ENCODE measurements at places on chromosomes 4 and X.

GRCh38 chr4:181823645-181824044 lies 419.6 kb upstream of the TENM3 start:
- DNase-seq = no peak

DNA sequence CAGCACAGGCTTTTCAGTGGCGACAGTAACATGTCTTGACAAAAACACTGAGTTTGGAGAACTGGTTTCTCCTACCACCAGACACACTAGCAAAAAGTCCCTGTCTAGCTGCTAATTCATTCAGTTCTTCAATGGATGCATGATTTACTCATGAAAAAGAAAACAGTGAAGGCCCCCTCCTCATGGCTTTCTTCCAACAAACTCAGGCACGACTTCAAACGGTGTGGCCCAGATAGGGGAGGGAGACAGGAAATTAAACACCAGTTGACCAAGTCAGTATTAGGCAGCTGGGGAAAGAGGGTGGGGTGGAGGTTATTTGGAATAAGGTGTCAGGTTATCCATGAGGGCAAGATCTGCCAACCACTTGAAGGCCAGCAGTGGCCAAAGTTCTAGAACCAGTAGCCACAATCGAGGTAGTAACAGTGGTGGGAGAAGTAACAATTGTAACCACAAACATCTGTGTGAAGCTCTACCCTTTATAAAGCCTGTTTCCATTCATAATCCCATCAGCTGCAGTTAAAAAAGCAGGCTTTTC lies 60.2 kb downstream of the SEPSECS start:
- DNase-seq = no peak

DNA sequence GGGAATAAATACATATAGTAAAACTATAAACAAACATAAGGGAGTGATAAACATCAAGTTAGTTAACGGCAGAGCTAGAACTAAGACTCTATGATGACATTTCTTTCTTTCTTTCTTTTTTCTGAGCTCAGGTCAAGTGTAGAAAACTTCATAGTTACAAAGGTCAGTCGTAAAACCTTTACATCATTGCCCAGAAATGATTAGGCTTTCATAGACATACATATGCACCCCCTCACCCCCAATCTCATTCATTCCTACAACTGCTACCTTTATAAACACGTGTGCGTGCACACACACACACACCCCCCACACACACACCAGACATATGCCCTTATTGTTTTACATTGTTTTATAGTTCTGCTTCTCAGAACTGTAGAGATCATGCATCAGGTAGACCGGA lies 5.7 kb downstream of the EIF1AX start:
- DNase-seq = no peak

DNA sequence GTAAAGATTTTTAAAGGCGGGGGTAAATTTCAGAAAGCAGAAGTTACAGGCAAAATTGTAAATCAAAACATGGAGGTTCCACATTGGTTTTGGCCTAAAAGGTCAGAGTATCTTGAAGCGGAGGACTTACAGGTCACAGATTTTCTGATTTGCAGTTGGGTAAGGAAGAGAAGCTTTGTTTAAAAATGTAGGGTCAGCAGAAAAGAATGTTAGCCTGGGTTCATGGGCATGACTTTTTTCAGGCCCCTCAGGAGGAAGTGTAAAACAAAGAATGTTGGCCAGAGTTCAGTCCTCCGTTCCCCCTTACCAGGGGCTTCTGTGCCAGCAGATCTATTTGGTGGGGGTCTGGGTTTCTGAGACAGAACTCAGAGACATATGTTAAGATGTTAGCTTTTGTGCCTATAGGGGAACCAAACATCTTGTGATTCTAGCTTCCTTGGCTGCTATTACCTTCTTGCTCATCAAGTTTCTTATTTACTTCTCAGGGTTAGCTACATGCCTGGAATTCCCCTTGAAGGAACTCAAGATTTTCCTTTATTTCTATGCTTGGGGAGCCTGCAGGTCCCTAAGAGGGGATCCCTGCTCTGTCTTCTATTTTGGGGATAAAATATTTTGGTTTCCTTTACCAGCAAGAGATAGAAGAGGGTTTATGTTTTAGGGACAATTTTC lies 160.3 kb downstream of the ANK2 start:
- DNase-seq = no peak

- no peak for DNase-seq
These were observed 6.6 kb downstream of the OCIAD2 start for GRCh38 chr4:48899950-48900349.

GRCh38 chrX:12789976-12790375 lies 1.2 kb upstream of the PRPS2 start:
- no peak for DNase-seq

GRCh38 chr4:7635445-7636239 lies 200.9 kb upstream of the PSAPL1 start:
- DNase-seq = no peak

DNA sequence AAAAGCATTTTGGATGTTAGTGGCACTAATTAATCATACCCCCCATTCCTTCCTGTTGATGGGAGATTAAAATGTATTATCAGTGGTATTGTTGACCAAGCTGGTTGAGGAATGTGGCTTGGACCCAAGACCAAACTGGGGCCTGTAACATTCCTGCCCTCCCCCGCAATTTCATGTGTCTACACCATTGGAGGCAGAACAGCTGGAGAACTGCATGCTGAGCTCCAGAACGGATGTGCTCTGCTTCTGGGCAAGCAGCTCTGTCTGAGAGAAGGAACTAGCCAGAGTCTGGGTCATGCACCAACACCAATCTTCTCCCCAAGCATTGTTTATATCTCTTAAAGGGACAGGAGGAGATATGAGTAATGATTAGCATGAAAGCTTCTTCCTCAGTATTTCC lies 185.5 kb downstream of the CEP135 start:
- DNase-seq = no peak

DNA sequence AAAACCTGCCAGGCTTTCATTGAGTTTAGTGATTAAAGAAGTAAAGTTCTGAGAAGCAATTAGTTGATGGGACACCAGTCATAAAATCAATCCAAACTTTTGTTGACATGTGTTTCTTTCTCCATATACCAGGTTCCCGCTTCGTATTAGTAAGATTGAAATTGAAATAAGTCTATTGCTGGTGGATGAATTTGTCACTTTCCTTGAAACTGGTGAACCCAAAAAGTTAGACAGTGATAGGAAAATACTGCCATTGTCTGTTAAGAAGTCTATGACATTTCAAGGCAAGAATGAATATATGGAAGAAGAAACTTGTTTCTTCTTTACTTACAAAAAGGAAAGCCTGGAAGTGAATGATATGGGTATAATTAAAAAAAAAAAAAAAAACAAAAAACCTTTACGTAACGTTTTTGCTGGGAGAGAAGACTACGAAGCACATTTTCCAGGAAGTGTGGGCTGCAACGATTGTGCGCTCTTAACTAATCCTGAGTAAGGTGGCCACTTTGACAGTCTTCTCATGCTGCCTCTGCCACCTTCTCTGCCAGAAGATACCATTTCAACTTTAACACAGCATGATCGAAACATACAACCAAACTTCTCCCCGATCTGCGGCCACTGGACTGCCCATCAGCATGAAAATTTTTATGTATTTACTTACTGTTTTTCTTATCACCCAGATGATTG lies at the start of gene CD40LG:
CD40LG (plus strand) TSS at position 482 of the 684 bp plus-strand sequence; CDS start at position 573, 91 bp downstream.
- DNase-seq = no peak

GRCh38 chrX:48976086-48976485 lies 4.4 kb upstream of the KCND1 start:
- no peak for DNase-seq

GRCh38 chr4:76012388-76012801 lies 5.1 kb upstream of the CXCL9 start:
- DNase-seq = no peak

DNA sequence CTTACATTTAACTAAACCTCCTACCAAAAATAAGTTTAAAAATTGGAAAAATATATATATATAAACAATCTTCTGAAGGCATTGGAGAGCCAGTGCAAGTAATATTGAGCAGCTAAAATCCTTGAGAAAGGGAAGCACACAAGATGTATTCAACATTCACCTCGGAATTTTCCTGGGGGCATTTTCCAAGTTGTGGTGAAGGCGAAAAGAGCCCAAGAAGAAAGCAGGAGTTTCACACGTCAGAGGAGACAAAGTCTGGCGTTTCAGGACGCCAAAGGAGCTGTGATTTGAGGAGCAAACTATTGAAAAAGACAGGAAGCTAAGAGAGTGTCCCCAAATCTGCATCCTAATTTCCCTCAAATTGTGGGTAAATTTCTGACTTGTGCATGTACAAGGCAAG lies 9.1 kb upstream of the GASK1B start:
- DNase-seq = no peak

- no peak for DNase-seq
These were observed 6.7 kb downstream of the APOO start for GRCh38 chrX:23901060-23901459.

GRCh38 chr4:87416965-87417364 lies 5.4 kb upstream of the NUDT9 start:
- DNase-seq = no peak

- no peak for DNase-seq
These were observed 146.4 kb downstream of the PCDH19 start for GRCh38 chrX:100263650-100264049.
